CD4-positive, alpha-beta T cell treated with Interleukin-10 for 1 hour (primary cell): ENCODE measurements at places on chromosomes 1 and 21.
A peak's percentile ranks its signal among the peaks of the same experiment; 100 is the strongest.

- DNase-seq: peak; percentile 84
These were observed 19.4 kb upstream of the BSDC1 start for GRCh38 chr1:32413507-32414185.

GRCh38 chr1:117036018-117036461, 24.1 kb upstream of the TTF2 start:
- no peak for DNase-seq

GRCh38 chr21:42622284-42622683, 31.1 kb upstream of the PDE9A start:
- no peak for DNase-seq

DNA sequence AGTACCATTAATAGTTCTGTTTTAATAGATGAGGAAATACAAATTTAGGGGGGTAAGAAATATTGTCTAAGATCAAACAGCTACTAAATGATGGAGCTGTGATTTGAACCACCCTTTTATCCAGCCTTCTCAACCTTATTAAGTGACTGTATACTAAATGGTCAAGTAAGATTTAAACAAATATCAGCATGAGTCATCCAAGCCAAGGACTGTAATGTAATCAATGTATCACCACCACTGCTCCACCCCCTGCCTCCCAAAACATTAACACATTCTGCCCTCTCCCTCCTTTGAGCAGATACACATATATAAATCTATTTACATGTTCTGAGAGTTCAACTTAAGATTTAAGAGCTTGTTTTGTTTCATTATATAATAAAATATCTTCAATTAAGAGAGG, 58.9 kb downstream of the LRRC40 start:
- DNase-seq: no peak

DNA sequence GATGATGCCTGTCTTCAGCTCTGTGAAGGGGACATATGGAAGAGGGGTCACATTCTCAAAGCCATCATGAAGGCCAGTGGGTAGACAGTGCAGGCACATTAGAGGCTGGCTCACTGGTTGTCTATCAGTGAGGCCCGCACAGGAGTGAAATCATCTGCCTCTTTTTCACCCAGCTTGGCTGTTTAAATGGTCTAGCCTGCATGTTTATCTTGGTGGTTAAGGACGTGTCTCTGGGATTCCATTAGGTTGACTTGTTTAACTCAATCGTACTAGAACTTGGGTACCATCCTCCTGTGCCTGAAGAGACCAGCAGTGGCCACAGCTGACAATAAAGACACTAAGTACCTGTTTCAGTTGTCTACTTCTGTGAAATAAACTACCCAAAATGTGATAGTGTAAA, 219.3 kb downstream of the PLPP3 start:
- no peak for DNase-seq

DNA sequence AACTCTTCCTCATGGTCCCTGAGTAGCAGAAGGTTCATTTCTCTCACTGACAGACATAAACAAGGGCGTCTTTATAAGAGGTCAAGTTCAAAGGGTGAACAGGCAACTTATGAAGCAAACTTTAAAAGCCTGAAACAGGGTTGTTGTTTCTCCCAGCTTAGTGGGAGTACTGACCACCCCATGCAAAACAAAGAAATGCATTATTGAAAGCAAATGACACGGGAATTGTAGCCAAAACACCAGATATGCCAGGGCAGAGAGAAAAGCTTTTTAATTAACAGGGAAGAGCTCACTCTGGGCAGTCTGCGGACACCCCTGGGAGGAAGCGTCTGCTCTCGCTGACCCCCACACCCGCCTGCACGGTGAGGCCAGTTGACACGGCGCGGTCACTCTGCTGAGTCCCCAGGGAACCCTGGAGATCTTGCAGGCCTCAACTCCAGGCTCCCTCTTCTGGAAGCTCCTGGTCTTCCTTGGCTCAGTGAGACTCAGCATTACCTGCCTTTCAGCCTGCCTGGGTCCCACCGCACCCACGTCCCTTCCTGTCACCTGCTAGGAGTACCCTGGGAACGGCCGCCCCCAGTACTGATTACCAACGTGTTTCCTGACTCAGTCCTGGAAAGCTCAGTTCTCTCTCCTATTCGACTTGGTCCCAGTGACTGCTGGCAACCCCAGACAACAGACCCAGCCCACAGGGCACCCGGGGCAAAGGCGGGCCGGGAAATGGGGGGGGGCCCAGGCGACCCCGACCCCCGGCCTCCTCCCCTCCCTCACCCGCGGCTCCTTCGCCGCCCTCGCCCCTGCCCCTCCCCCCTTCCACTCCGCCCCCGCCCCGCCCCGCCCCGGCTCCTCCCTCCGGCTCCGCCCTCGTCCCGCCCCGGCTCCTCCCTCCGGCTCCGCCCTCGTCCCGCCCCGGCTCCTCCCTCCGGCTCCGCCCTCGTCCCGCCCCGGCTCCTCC, 972 bp downstream of the CFAP410 start:
- peak; percentile 50 for DNase-seq
